ENCODE measurements at places on chromosomes 6 and 20. TPM values are rescaled to one million over a fixed set of nuclear protein-coding genes. Genes with fewer than 3 reads are reported as not detected.
A peak's percentile ranks its signal among the peaks of the same experiment; 100 is the strongest.

The SGK1 gene
- total RNA-seq = 3.8 TPM

The VSTM2L gene
- total RNA-seq = 9.3 TPM

The C20orf144 gene
- 0.44 TPM for total RNA-seq

The RMND1 gene
- total RNA-seq = 34.7 TPM

The CLPSL2 gene
- total RNA-seq = not detected

The PRDM13 gene
- total RNA-seq = 0.14 TPM

The ZSCAN23 gene
- 12.5 TPM for total RNA-seq

DNA sequence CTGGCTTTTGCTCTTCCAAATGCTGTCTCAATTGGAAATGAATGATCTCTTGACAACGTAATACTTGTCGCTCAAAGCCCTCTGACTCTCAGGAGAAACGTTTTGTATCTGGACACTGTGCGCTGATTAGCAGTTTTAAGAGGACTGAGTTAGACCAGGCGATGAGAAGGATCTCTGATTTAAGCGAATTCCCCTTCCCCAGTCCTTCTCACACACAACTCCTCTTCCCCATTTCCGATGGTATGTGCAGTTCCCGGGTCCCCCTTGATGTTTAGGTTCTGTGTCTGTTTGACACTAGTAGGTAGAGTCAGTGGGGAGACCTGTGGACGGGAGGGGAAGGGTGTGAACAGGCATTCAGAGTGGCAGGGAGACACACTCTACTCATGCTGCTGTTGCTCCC lies 2.5 kb downstream of the ZDHHC14 start:
- DNase-seq = no peak

DNA sequence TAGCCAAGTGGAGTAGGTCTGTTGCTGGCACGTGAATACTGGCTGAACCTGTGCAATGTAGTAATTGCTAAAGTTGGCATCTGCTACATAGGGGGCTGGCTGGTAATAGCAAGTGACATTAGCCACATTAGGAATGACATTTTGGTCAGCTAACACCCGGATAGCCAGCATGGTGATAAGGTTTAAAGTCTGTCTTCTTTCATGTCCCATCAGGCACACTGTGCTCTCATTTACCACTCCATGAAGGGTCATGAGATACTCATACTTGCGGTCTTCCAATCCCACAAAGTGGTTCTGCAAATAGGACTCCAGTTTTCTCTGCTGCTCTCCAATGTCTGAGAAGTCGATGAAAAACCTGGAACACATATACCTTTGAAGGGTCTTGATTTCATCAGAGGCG lies 2.8 kb downstream of the TENT5A start:
- DNase-seq = no peak

DNA sequence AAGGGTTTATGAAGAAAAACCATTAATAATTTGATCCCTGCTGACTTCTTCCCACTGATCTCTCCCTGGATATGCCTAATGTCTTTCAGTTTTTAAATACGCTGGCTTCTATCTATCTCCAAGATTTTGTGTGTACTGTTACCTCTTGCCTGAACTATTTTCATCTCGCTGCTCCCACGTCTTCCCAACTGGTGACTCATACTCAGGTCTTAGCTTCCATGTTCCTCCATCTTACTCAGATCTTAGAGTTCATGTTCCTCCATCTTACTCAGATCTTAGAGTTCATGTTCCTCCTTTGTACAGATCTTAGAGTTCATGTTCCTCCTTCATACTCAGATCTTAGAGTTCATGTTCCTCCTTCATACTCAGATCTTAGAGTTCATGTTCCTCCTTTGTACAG lies 21.6 kb downstream of the GPR6 start:
- DNase-seq = no peak

- DNase-seq = peak; percentile 70
These were observed at the start of gene SMPDL3A for GRCh38 chr6:122789182-122790027. SMPDL3A (plus strand) TSS chr6:122789258; CDS start chr6:122789347, 89 bp downstream.

- peak; percentile 23 for DNase-seq
These were observed 53.2 kb upstream of the ARG1 start for GRCh38 chr6:131519670-131520436.

GRCh38 chr6:51474022-51474975 lies 613.1 kb downstream of the PKHD1 start:
- DNase-seq = no peak

DNA sequence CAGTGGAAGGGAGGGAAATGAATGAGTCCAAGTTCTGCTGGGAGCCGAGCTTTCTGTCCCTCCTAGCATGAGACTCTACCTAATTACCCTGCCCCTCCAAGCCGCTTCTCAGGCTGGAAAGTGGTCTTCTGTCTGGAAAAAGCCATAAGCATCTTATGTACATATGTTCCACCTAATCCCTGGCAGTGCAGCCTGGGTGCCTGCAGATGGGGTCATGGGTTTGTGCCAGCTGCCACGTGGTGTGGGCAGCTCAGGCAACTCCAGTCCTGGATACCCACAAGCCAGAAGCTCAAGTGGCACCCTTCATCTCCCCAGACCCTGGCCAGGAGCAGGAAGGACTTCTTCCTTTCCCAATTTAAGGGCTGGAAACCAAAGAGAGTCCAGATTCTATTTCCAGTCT lies 253.1 kb downstream of the LY86 start:
- DNase-seq = no peak

- DNase-seq = no peak
These were observed 154.1 kb upstream of the BMP2 start for GRCh38 chr20:6613280-6613861.

GRCh38 chr6:117548797-117549301 lies 53.5 kb downstream of the GOPC start:
- no peak for DNase-seq

DNA sequence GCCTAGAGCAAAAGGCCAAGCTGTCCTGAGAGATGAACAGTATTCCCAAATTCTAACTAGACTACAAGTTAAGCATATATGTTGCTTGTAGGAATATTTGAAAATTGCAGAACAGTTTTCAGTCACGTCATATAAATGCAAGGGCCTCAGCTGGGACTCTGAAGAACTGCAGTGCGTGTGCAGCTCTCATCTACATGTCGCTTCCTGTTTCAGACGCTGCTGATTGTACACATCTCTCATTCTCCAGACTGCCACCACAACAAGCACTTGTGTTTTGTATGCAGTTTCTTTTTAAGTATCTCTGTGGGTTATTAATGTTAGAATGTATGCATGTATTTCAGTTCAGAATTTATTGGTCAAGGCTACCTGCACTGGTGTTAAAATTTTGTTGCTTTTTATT lies 119.7 kb downstream of the MAP3K4 start:
- no peak for DNase-seq

DNA sequence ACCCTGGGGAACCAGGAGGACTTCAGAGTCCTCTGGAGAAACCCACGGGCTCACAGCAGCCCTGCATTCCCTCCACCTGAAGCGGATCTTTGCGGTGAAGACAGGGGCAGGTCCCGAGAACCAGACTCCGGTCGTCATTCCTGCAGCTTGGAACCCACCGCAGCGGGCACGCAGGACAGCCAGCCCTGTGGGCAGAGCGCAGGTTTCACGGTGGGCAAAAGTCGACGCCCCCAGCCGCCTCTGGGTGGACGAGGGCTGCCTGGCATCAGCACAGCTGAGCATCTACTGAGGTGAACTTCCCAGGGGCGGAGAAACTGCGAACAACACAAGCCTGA lies 118.3 kb downstream of the PSMB1 start:
- no peak for DNase-seq

DNA sequence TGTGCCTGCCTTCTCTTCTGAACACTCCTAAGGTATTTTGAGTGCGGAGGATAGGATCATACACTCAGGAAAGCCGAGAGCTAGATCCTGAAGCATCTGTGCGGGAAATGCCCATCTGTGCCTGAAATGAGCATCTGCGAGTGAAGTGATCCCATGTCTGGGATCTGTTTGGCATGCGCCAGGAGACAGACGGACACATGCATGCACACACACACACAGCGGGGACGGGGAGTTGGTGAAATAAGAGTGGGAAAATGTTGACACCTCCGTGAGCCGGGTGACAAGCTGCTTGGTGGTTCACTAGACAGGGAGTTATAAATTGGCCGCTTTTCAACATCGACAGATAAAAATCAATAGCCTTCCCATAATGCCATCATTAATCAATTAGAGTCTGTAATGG lies 13.8 kb downstream of the SYNJ2 start:
- DNase-seq = no peak

DNA sequence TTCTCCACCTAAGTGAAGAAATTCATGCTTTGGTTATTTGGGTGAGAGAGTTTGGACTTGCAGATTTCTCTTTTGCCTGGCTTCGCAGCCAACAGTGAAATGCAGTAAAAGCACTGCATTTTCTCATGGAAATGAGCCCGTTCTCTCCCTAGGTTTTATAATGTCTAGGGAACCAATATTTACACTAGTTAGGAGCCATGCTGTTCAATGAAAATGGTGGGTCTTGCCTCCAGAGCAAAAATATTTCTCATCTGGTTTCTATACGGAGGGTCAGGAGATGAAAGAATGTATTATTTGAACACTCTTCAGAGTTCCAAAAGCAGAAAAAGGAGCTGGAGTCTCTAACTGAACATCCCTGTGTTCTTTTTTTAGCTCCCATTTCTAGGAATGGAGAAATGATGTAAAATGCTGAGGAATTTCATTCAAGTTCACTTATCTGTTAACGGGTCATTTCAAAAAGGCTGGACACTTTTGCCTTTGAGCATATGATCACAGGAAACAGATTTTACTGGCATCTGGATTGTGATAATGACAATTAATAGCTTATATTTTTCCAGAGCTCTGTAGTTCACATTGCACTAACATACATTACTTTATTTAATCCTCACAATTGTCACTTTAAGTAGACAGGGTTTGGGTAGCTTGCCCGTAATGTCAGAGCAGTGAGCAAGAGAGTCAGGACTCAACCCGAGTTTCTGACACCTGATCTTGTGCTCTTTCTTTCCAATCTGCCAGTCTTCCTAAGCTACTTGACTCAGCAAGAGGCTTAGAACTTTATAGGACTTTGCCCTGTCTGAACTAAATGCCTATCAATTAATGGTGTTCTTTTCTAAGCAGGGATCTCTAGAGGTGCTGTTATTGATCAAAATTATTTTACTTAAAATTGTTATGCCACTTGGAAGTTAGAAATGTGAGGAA lies 78.0 kb downstream of the PPP1R14C start:
- no peak for DNase-seq

DNA sequence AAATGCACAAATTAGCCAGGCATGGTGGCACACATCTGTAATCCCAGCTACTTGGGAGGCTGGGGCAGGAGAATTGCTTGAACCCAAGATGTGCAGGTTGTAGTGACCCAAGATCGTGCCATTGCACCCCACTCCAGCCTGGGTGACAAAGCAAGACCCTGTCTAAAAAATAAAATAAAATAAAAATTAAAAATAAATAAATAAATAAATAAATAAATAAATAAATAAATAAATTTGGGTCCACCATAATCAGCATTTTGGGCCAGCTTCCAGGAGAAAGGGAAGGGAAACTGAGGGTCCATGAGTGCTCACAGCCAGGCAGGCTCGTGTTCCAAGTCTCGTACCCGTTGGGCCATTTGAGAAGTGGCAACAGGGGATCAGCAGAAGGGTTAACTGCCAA lies 131.6 kb upstream of the AGPAT4 start:
- no peak for DNase-seq

GRCh38 chr6:134134654-134135053 lies 82.2 kb upstream of the SLC2A12 start:
- no peak for DNase-seq

DNA sequence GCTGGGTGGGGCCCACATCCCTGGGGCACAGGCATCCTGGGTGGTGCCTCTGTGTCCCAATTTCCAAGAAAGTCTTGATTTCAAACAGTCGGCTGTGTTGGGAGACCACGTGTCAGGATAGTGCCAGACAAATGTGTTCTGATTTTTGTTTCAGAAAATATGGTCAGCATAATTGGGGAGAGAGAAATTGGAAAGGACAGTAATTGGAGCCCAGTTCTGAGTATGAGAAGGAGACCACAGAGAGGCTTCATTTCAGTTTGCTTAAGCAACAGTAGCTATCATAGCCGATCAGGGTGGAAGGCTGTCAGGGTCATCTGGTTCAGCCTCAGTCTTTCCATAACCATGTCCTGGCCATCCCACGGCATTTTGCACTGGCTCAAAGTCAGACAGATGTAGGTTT lies 220.7 kb downstream of the CDC5L start:
- no peak for DNase-seq

DNA sequence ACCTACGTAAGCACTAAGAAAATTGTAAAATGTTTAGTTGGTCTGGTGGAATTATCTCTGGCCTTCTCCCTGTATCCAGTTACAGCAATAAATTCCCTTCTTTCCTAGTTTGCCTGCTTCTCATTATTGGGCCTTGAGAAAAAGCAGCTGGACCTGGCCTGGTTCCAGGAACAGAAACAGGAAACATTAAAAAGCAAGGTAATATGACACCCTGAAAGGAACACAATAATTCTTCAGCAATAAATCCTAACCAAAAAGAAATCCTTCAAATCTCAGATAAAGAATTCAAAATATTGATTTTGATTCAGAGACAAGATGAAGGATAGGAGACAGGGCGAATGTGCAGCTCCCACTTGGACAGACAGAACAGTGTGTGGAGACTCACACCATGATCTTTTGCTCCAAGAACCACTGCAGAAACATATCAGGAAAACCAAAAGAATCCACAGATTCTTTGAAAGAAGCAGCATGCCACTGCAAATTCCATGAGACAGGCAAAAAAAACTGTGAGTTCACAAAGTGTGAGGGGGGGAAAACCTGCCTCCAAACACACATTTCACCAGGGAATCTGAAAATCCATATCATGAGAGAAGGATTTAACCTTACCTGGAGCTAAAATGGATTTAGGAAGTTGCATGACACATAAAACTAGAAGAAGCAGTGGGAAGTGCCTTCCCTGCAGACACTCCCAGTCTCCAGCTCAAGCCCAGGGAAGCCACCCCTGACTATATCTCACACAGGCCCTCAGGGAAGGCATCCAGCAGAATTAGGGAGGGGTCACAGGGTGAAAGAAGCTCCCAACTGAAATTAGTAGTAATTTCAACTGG lies 28.9 kb downstream of the TREM1 start:
- DNase-seq = no peak

GRCh38 chr6:36095497-36096391 lies 34.6 kb upstream of the MAPK13 start:
- DNase-seq = no peak

GRCh38 chr20:50487397-50487796 lies 22.8 kb upstream of the PTPN1 start:
- DNase-seq = no peak

- DNase-seq = no peak
These were observed 32.7 kb upstream of the ATXN1 start for GRCh38 chr6:16793828-16794412.

DNA sequence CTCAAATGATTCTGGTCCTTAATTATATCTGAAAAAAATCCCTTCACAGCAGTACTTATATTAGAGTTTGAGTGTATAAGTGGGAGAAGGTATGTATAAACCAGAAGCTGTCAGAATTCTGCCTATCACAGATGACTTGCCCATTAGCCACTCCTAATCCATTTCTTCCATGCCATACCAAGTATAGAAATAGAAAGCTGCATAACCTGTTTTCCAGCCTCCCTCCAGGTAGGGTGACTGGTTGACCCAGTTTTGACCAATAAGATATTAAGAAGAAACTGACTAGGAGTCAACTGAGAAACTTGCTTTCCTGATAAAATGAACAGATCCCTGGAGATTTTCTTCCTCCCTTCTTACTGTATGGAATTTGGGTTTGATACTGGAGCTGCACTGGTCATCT lies 112.2 kb upstream of the GRIK2 start:
- no peak for DNase-seq

GRCh38 chr6:129264480-129265045 lies 381.6 kb downstream of the LAMA2 start:
- no peak for DNase-seq

- no peak for DNase-seq
These were observed 274.5 kb upstream of the RNF24 start for GRCh38 chr20:4289875-4290274.

- DNase-seq = no peak
These were observed 115.2 kb downstream of the BMP2 start for GRCh38 chr20:6882561-6883291.

GRCh38 chr6:150207931-150208570 lies 65.2 kb downstream of the PPP1R14C start:
- no peak for DNase-seq

Measured in neural crest cell (in vitro differentiated cells).